ENCODE measurements at places on chromosomes 7 and 10.

- DNase-seq, result no peak
Observed at GRCh38 chr7:30804078-30804661, 33.0 kb downstream of the MINDY4 start.

DNA sequence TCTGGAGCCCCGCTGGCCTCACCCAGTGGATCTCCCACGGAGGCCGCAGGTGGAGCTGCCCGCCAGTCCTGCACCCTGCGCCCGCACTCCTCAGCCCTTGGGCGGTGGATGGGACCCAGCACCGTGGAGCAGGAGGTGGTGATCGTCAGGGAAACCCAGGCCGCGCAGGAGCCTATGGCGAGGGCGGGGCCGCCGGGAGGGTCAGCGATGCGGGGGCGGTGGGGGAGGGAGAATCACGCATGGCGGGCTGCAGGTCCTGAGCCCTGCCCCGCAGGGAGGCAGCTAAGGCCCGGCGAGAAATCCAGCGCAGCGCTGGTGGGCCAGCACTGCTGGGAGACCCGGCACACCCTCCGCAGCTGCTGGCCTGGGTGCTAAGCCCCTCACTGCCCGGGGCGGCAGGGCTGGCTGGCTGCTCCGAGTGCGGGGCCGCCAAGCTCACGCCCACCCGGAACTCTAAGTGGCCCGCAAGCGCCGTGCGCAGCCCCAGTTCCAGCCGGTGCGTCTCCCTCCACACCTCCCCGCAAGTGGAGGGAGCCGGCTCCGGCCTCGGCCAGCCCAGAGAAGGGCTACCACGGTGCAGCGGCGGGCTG is 524.8 kb upstream of the TPK1 start:
- DNase-seq, result no peak

- DNase-seq, result peak; percentile 65
Observed at GRCh38 chr10:11162828-11163599, 145.3 kb downstream of the CELF2 start.

DNA sequence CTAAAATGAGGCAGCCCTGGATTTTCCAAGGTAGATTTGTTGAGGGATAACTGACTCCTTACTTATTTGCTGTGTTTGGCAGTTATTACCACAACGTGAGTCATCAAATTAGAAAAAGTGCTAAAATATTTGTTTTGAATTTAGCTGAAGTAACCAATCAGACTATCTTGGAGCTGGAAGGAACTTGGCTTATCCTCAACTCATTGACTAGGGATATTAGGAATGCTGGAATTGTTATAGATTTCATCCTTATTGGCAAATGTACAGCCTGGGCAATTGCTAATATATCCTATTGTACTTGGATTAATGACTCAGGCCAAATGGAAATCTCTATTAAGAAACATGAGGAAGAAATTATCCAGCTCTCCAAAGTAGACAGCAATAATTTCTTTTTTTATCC is 1189.0 kb upstream of the LRRN3 start:
- no peak for DNase-seq

GRCh38 chr7:7834761-7835160 is 116.4 kb upstream of the RPA3 start:
- no peak for DNase-seq
